Peyer's patch (tissue), 4 donors: ENCODE measurements at places on chromosomes 3 and 15. TPM values are rescaled to one million over a fixed set of nuclear protein-coding genes. Genes with fewer than 3 reads are reported as not detected.
A peak's percentile ranks its signal among the peaks of the same experiment; 100 is the strongest.

The EOMES gene
- not detected for total RNA-seq

- no peak for DNase-seq
These were observed 3.4 kb downstream of the SNX33 start for GRCh38 chr15:75650908-75651809.

GRCh38 chr3:195555110-195555509 lies 12.0 kb upstream of the PPP1R2 start:
- DNase-seq = no peak

The BCHE gene
- total RNA-seq = 2.4 TPM

GRCh38 chr3:187799942-187800641 lies 54.8 kb upstream of the BCL6 start:
- DNase-seq = no peak

The GXYLT2 gene
- total RNA-seq = 38.0 TPM

- DNase-seq = no peak
These were observed 106.5 kb downstream of the KLF13 start for GRCh38 chr15:31433091-31433490.

- no peak for DNase-seq
These were observed 10.1 kb upstream of the CCDC80 start for GRCh38 chr3:112651071-112651470.

DNA sequence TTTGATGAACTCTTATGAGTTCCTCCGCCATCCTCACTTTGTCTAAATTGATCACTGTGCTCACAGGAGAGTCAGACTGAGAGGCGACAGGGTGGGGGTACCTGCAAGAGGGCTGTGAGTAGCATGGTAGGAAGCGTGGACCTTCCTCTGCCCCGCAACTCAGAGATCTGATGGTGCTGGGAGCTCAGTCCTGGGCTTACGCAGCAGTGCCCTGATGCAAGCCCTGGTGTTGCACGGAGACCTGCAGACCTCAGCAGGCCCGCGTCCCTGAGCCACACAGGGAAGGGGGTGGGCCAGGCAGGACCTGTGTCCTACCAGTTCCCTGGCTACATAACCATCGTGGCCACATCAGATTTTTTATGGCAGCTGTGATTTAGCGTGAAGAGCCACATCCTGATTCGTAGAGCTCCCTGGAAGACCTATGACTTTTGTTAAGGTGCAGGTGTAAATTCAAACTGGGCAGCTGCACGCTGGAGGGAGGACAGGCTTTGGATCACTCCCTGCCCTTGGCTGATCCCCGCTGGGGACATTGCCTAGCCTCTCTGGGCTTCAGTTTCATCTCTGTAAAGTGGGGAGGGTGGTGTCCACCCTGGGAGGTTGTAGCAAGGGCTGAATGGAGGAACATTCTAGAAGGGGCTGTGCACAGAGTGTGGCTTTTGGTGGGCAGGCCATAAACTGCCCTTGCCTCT lies 176.1 kb downstream of the KLF13 start:
- DNase-seq = no peak

GRCh38 chr15:69755551-69756310 lies 303.1 kb downstream of the RPLP1 start:
- peak; percentile 86 for DNase-seq

- no peak for DNase-seq
These were observed 508 bp upstream of the SMAD6 start for GRCh38 chr15:66701422-66702034.

The SLC12A1 gene
- total RNA-seq = not detected

GRCh38 chr15:47304656-47305055 lies 412.6 kb upstream of the SEMA6D start:
- no peak for DNase-seq

The LRTM1 gene
- total RNA-seq = not detected

The ROBO2 gene
- 1.1 TPM for total RNA-seq

The SEMA3F gene
- 23.3 TPM for total RNA-seq

GRCh38 chr3:74506246-74506645 lies 108.2 kb downstream of the CNTN3 start:
- DNase-seq = no peak

DNA sequence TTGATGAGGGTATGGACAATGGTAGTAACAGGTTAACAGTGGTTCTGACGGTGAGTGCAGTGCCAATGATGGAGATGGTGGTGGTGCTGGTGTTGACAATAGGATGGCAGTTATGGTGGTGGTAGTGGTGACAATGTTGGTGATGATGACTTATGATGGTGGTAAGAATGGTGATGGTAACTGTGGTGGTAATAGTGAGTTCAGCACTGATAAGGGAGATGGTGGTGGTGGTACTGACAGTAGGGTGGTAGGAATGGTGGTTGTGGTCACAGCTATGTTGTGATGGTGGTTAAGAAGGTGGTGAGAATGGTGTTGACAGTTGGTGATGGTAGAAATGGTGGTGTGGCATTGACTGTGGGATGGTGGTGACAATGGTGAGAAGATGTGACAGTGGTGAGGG lies 13.4 kb upstream of the INSYN1 start:
- no peak for DNase-seq

- no peak for DNase-seq
These were observed 103.2 kb upstream of the ST8SIA2 start for GRCh38 chr15:92290359-92290992.

The CPEB1 gene
- total RNA-seq = 0.53 TPM
